ENCODE measurements at places on chromosomes 7 and 10.

DNA sequence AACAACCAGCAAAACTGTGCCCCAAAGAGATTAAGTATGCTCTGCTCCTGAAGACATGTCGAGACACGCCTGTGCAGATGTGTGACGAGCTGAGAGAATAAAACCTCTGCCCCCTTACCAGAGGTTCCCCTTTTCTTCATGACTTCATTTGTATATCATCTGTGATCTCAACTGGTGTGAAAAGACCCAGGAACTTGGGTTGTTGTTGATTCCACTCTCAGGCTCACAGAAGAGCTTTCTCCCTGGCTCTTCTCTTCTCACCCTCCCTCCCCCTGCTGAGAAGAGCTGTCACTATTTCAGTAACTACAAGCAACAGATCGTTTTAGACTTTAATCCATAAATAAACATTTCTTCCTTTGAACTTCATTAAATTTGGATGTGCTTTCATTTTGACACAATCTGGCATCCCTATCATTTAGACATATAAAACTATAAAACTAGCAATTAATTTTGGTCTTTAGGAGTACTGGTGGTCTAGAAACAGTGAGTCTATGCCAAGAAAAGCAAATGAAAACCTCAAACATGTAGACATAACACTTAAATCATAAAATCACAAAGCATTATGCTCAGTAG lies 179.3 kb upstream of the FZD8 start:
- DNase-seq: peak; percentile 1

DNA sequence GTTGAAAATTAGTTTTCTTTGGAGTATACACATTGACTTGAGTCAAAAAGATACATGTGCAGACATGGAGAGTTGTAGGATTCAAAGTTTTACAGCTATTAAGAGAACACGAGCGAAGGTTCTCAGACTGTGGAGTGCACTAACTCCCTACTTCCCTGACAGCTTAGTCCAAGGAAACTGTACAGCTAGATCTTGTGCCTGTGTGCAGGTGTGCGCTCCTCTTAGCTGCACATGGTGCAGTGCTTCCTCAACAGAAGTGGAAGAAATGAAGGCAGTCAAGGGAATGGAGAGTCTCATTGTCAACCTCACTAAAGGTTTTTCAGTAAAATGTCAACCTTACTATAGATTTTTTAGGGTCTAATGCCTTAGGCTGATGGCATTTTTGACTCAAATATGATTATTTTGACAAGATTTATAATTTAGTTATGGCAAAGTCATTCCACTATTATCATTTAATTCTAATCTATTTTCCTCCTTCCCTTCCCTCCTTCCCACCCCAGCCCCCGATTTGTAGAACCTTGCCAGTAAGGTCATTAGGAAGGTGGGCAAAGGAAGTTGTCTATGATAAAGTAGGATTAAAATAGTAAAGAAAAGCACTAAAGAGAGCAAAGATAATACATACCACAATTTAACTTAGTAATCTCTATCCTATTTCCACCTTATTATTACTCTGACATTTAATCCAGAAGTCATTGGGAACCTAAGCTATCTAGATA lies 13.6 kb downstream of the PDK4 start:
- no peak for DNase-seq

- DNase-seq: no peak
Observed at GRCh38 chr10:128312250-128312649, 186.0 kb upstream of the MKI67 start.

DNA sequence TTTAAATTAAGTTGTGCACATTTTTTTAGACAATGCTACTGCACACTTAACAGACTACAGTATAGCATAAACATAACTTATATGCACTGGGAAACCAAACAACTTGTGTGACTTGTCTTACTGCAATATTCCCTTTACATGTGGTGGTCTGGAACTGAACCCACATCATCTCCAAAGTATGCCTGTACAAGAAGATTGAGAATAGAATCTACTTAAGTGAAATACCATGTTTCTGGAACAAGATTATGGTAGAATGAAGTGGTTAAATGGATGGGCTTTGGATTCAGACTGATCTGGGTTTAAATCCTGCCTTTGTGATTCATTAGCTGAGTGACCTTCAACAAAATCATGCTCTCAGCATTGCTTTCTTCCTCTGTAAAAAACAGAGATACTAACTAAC lies 30.7 kb downstream of the CUL2 start:
- no peak for DNase-seq

DNA sequence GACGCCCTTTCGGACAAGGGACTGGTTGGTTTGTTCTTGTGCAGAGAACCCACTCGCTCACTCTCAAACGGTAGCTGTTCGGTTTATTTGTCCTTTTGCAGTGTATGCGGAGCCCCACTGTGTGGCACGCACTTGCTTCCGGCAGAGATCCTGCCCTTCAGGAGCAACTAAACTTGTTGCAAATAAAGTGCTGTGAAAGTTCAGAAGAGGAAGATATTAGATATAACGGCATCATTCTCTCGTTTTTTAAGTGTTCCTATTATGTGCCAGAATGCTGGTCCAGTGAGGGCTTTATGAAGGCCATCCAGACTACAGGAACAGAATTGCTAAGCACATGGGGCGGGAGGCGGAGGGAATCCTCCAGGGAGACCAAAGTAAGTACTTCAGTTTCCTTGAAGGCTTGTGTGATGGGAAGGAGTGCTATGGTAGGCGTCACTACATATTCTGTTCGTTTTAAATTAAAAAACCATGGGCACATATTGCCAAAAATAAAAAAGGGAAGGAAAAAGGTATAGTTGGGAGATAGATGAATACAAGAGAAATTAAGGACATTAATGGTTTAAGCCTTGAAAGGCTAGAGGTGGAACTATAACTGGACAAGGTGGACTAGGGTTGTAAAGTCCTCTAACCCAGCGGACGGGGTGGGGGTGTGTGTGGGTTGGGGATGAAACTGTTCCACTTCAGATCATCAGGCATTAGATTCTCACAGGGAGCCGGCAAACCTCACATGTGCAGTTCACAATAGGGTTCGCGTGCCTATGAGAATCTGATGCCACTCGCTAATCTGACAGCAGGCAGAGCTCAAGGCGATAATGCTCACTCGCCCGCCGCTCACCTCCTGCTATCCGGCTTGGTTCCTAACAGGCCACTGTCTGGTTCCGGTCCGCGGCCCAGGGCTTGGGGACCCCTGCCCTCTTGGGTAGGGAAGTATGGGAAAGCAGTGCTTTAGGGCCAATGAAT lies 704 bp upstream of the ERLIN1 start:
- DNase-seq: peak; percentile 73

DNA sequence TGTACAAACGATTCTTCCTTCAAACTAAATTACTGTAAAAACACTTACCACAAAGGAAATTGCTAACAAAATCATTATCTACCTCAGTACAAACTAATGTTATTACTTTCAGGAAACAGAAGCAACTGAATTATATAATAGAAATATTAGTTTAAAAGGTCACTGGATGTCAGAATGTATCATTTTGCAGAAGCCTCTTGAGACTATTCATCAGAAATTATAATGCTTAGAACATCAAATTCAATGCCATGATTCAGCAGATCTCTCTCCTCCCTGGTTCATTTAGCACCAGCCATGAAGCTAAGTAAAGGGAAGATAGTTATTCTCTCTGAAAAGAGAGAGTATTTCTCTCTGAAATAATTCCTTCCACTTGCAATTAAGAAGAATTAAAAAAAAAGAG lies 223.3 kb downstream of the IMMP2L start:
- no peak for DNase-seq

- DNase-seq: no peak
Observed at GRCh38 chr10:67098461-67098860, 172.6 kb downstream of the LRRTM3 start.

DNA sequence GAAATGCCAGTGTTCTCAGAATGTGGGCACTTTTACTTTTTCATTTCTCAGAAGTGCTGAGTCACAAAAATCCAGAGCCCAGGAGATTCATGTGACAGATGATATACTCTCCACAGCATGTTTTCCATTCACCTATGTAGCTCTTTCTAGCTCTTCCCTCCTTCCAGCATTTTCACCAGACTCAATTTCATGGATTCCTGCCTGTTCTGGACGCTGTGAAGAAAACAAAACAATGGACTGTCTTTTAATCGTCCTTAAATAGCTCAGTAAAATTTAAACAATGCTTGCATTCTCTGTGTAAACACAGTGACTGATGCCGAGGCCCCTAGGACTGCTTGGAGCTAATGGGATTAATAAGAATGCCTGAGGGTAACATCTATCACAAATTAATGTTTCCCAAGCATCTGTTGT lies 25.5 kb downstream of the ZNF713 start:
- no peak for DNase-seq

- DNase-seq: no peak
Observed at GRCh38 chr10:131187926-131188325, 123.6 kb downstream of the TCERG1L start.

- peak; percentile 68 for DNase-seq
Observed at GRCh38 chr10:77004917-77005564, 632.6 kb downstream of the KCNMA1 start.

Measured in cardiac muscle cell (in vitro differentiated cells and primary cell).